Hematopoietic multipotent progenitor cell treated with erythropoietin and hydrocortisone succinate and interleukin-3 and kit ligand, for 17 days (in vitro differentiated cells): ENCODE measurements at places on chromosomes 3 and 15.
A peak's percentile ranks its signal among the peaks of the same experiment; 100 is the strongest.

- no peak for DNase-seq
Observed at GRCh38 chr3:62982795-62983455, 107.7 kb upstream of the CADPS start.

DNA sequence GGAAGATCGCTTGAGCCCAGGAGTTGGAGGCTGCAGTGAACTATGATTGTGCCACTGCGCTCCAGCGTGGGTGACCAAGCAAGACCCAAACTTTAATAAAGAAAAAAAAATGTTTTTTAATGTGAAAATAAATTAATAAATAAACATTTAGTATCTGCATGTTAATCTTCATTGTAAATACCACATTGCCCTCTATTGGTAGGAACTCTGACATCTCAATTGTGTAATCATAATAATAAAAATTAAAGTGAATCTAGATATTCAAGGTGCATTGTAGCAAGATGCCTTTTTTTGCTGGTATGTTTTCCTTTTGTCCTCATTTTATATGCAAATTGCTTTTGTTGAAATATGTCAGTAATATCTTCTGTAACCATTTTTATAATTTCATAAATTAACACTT lies 95.0 kb upstream of the LIMD1 start:
- DNase-seq: no peak

DNA sequence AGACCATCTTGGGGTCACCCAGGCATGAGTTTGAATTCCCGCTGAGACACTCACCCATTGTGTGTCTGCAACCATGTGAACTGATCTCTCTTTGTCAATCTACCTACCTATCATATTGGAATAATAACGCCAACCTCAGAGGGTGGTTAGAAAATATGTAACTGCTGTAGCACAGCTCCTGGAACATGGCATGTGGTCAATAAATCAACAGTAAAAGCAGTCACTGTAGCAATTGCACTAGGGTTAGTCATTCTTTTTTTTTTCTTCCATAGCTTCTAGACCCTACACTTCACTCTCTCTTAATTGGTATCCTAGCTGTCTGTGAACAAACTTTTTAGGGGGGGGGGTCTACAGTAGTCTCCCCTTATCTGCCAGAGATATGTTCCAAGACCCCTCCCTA lies 64.2 kb upstream of the SLCO2A1 start:
- no peak for DNase-seq

- DNase-seq: no peak
Observed at GRCh38 chr3:21621181-21621651, 129.8 kb downstream of the ZNF385D start.

DNA sequence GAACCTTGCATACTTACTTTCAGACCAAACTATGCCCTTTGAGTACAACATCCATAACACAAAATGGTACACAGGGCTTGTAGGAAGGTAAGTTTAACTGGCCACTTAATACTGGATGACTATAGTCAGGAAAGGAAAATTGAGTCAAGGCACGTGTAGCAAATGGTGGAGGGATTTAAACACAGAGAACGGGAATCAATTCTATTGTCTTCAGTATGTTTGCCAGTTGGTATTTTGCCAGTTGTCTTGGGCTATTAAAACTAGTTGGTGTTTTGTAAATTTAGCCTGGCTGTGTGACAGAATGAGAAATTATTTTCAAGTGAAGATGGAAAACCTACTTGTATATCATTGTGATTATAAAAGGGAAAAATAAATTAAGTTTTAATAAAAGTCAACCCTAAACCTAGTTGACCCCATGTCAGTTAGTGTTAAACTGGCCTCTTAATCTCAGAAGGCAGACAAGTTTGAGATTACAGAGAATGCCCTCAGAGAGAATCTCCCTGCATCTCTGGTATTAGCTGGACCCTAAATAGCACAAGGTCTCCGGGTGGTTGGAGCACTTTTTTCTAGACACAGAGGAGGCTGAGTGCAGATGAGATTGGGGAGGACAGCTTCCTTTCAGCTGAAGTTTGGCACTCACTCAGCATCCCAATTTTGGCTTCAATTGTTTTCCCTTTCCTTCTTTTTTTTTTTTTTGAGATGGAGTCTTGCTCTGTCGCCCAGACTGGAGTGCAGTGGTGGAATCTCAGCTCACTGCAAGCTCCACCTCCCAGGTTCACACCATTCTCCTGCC lies 91.2 kb downstream of the MB21D2 start:
- DNase-seq: no peak

- DNase-seq: no peak
Observed at GRCh38 chr3:37293646-37294045, 119.3 kb upstream of the LRRFIP2 start.

GRCh38 chr3:25035526-25035925 lies 392.5 kb upstream of the RARB start:
- DNase-seq: no peak

GRCh38 chr3:55790596-55791350 lies 303.7 kb upstream of the WNT5A start:
- DNase-seq: no peak

GRCh38 chr3:187136337-187136736 lies 3.0 kb downstream of the RPL39L start:
- DNase-seq: no peak

DNA sequence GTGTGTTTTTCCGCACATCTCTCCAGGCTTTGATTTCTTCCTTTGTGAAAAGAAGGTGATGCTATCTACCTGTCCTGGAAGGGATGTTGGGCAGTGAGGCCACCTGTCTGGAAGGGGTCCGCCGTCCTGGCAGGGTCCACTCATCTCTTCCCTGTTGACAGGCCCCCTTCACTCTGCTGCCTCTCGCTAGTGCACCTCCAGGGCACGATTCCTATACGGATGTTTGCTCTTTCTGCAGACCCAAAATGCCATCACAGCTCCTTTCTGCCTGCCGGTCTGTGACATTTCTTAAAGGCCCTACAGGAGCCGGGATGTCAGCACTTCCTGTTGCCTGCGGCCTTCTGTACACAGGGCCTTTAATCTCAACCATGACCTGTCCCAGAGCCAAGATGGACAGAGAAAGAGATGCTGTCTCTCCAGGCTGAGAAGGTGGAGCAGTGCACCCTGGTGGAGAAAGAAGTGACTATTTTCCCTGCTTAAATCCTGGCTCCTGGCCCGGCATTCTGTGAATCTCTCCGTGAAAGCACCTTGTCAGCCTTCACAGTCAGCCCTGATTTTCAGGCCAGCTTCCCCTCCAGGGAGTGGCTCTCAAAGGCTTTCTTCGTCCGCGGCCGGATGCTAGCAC lies 7.4 kb downstream of the FAM3D start:
- no peak for DNase-seq

GRCh38 chr15:71251584-71252043 lies 136.3 kb downstream of the THSD4 start:
- DNase-seq: no peak

GRCh38 chr15:81865850-81866537 lies 179.8 kb downstream of the MEX3B start:
- DNase-seq: no peak

- DNase-seq: no peak
Observed at GRCh38 chr15:31034152-31034551, 42.7 kb upstream of the MTMR10 start.

DNA sequence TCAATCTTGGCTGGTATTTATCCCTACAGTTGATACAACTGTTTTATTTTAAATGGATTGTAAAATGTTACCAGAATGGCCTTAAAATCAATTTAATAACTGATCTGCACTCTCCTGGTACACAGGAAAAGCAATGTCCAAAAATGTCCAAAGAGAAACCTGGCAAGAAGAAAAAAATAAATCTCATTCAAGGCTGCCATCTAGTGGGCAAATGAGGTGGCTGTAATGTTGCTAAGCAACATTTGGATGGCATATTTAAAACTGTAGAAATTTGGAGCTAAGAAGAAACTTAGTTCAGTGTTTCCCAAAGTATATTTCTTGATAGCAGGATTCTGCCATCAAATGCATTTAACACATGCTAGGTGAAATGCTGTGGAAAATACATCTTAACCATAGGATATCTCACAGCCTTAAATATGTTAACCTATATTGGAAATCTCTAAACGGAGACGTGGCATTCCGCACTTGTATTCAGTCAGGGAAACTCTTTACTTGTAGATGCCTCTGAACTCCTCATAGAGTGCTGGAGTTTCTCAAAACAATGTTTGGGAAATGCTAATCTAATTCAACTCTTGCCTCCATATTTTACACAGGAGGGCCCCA lies 216.8 kb downstream of the ERC2 start:
- DNase-seq: peak; percentile 5

DNA sequence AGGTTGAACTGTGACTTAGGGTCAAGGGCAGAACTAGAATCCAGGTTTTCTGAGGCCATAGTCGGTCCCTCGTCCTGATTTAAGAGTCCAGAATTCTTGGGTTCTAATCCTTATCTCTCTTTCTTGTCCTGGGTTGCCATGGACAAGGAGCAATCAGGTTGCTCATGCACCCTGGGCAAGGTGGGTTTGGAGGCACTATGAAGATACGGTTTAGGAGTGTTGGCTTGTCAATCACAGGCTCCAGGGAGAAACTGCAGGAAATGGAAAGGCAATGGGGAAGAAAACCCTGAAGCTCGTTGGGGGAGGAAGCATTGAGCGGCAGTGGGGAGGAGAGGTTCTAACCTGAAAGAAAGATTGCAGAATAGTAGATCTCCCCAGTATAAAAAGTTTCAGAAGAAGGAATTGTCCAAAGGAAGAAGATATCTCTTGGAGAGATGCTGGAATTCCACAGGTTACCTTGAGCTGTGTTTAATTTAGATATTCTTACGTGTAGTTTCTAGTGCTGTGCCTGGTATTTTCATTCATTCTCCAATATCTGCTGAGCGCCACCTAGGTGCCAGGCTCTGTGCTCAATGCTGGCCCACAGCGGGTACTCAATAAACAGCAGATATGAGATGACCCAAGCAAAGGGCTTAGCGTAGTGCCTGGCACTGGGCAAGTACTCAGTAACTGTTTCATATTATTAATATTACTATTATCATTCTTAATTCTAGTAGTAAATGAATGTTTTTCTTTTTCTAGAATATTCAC lies 2.0 kb downstream of the ACAN start:
- DNase-seq: no peak

- no peak for DNase-seq
Observed at GRCh38 chr3:22236490-22237270, 485.7 kb upstream of the ZNF385D start.

DNA sequence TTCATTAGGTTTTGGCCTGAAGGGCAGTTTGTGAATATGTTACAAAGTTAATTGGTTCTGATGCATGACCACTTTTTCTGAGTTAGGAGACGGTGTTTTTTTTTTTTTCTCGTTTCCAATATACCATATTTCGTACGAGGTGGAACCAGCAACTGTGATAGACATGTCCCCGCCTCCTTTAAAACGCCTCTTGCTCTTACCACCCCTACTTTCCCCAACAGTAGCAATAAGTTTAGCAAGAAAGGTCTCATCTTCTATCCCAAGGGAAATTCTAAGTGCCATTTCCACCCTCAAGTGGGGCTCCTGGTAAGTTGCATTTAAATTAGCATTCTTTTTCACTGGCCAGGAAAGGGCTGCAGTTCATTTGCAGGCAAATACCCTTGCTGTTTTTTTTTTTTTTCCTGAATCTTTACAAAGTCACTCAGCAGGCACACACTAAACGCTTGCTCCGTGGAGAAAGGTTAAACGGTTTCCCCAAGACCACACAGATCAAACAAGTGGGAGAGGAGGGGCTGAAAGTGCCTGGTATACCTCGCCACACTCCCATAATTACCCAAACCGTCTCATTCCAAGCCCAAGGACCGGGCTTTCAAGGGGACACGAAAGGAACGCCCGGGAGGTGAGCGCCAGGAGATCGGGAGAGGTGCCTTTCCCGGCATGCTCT lies 39.5 kb upstream of the MGA start:
- no peak for DNase-seq
